ENCODE measurements at places on chromosomes 5 and 9.

GRCh38 chr5:178306430-178307225 is 74.0 kb upstream of the PHYKPL start:
- no peak for DNase-seq

DNA sequence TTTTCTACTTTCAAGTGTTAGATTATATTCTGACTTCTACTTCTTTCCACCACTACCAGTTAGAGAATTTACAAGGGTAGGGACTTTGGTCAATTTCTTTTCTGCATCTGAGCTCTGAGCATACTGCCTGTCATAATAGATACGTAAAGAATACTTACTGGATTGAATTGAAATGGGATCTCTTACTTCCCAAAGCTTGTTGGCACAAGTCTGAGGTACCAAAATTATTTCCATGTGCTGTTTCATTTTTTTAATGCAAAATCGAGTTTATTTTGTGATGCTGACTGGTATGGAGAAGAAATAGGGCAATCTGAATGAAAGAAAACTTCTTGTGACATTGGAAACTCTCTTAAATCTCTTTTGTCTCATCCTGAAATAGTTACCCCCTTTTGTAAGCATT is 428.9 kb downstream of the SPATA31D1 start:
- no peak for DNase-seq

DNA sequence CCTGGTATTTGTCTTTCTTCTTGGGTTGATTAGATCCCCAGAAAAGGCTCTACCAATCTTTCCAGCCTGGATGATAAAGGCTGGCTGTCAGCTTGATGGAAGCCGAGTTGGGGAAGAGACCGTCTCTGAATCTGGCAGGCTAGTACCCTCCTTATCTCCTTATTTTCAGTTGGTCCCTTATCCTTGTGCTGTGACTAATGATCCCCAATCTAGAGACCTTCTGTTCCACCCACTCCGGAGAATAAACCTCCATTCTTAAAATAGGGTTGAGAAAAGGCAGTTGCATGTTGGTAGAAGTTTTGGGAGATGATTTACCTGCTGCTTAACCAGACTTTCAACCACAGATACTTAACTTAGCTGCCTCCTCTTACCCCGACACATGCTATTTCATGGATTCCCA is 52.3 kb downstream of the PRKACG start:
- DNase-seq, result no peak

DNA sequence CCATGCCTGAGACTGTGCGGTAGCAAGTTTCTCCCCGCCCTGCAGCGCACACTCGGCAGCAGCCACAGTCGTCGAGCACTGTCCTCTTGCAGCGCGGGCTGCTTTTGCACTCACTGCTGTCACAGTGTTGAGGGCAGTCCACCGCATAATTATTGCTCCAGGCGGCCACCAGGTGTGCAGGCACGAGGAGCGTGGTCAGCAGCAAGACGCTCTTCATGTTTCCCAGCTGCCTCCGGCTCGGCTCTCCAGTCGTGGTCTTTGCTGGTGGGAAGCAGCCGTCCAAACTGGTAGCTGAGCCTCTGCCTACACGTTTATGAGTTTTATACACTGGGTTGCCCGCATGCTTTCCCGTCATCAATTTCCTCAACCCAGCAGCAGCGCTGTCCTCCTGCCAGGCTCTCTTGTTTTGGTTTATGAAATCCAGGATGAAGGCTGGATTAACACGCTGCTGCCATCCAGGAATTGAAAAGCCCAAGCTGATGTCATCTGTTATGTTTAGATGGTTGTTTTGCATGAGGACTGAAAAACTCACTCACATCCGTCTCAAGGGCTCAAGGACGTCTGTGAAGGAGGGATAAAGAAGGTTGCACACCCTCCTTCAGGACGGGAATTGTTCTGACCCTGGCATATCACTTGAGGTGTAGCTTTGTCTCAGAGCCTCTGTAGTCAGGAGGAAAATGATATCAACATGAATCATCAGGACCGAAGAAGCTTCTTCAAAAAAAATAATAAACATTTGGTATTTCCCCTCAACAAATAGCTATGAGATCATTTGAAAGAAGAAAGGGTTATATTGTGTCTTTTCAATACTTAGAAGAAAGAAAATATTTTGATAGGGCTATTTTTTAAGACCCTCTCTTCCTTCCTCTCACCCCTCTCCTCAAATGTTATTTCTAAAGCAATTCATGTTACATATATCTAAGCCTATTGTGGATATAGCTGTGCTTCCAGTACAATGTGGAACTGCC is at the start of gene ESM1:
TSS of gene ESM1 (minus strand) at position 293 of the 968 bp plus-strand sequence. CDS start at position 217, 76 bp downstream.
- DNase-seq, result no peak

GRCh38 chr9:30244877-30245276 is 2139.6 kb upstream of the ACO1 start:
- DNase-seq, result no peak

GRCh38 chr5:113067635-113068344 is 91.2 kb downstream of the DCP2 start:
- DNase-seq, result no peak

- no peak for DNase-seq
Observed at GRCh38 chr5:140018096-140018481, 25.0 kb downstream of the NRG2 start.

DNA sequence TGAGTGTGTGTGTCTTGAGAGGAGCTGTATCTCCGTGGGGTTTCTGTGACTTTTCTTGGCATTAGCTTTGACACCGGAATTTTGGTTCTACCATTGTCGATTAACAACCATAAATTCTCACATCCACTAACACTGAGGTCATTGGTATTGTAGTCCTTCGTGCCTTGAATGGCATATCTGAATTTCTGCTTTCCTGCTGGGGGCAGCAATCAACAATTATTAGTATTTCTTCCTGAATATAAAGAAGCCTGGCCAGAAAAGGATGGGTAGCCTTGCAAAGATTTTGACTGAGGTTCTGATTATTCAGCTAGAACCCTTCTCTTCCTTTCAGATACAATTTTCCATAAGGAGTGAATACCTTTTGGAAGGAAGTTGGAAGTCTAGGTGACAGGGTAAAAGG is 33.5 kb upstream of the SHOC1 start:
- no peak for DNase-seq

- no peak for DNase-seq
Observed at GRCh38 chr9:32716425-32716824, 66.9 kb upstream of the TMEM215 start.

- no peak for DNase-seq
Observed at GRCh38 chr5:89232139-89232603, 349.2 kb upstream of the MEF2C start.

- no peak for DNase-seq
Observed at GRCh38 chr9:19809422-19810269, 20.8 kb upstream of the SLC24A2 start.

DNA sequence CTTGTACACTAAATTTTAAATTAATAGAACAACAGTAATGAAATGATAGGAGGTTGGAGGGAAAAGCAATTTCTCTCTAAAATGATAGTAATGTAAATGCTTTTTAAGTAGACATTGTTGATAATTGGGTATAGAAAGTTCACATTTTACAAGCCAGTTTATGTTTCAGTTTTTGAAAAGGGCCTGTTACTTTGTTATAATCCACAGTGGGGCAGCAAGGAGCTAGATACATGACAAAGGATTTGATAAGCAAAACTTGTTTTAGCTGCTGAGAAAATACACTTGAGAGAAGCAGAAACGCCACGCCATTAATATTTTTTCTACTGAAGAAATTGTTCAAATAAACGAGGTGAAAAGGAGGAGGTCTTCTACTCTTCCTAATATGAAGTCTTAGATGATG is 30.2 kb downstream of the SREK1 start:
- no peak for DNase-seq

GRCh38 chr9:81579381-81579780 is 110.0 kb downstream of the TLE1 start:
- DNase-seq, result no peak

DNA sequence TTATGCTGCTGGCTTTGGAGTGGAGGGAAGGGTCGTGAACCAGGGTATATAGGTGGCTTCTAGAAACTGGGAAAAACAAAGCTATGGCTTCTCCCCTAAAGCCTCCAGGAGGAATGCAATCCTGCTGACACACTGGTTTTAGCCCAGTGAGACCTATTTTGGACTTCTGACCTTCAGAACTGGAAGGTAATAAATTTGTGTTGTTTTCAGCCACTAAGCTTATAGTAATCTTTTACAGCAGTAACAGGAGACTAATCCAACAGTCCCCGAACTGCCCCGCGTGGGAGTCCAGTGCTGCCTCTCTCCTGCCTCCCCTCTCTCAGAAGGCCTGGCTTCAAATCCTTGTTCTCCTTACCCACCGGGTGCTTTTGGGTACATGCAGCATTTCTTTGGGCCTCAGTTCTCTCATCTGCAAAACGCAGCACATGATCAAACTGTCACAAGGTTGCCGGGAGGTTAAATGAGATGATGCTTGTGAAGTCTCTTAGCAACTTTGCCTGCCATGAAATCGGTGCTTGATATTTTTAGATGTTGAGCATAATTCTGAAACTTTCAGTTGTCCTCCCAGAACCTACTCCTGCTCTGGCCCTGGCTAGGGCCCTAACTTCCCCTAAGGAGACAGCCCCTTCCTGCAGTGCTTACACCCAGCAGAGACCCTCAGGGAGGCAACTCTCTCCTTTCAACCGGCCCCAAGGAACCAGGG is 127.3 kb upstream of the BOD1 start:
- DNase-seq, result no peak

- DNase-seq, result no peak
Observed at GRCh38 chr9:70983723-70984295, 137.6 kb downstream of the TRPM3 start.

DNA sequence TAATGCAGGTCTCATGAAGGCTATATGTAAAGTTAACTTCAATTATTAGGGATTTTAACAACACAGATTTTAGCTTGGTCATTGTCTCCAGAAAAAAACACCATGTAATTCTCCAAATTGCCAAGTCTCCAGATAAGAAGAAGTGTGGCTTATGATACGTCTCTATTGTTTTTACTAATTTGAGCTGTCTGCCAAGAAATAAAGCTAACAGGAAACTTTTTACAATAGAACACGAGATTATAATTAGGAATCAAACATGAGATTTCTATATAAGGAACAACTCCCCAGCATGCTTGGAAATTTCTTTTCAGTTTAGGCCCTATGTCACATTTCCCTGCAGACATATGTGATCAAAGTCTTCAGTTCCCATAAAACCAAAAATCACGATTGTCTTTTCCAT is 142.7 kb downstream of the MCTP1 start:
- DNase-seq, result no peak

DNA sequence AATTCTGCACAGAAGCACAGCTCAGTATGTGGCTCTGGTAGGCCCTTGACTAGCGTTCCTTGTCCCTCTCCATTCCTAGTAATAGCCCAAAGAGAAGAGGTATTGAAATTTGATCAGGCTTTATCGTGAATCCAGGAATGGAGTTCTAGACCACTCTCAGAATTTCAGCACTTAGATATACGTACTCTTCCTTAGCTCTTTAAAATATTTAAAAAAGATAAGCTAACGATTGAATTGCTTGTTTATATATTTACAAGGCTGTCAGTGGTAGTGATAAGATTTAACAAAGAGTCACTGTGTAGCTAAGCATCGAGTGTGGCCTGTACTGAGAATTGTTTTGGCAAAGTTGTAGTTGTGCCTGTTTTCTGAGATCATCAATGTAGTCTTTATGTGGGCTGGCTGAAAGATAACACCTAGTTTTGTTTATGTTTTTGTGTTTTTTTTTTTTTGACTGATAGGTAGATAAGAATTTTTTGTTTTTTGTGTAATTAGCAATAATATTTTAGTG is 2.5 kb downstream of the KIAA1958 start:
- no peak for DNase-seq

- no peak for DNase-seq
Observed at GRCh38 chr9:107337676-107338590, 54.9 kb downstream of the RAD23B start.

GRCh38 chr9:108860354-108860753 is 1.7 kb upstream of the ACTL7A start:
- DNase-seq, result no peak

DNA sequence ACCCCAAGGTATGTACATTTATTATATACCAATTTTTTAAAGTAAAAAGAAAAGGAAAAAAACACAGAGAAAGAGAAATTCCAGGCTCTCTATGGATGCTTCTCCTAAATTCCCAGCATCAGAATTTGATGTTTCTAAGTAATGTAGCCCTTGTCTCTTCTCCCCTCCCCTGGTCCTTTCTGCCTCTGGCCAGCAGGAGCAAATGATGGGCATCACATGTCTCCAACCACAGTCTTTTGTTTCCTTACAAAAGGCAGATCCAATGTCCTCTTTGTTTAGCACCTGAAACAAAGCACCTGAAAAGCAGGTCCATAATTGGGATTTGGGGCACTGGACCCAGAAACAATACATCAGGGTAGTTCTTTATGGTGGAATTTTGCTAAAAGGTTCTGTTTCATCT is 50.4 kb upstream of the APC start:
- no peak for DNase-seq

DNA sequence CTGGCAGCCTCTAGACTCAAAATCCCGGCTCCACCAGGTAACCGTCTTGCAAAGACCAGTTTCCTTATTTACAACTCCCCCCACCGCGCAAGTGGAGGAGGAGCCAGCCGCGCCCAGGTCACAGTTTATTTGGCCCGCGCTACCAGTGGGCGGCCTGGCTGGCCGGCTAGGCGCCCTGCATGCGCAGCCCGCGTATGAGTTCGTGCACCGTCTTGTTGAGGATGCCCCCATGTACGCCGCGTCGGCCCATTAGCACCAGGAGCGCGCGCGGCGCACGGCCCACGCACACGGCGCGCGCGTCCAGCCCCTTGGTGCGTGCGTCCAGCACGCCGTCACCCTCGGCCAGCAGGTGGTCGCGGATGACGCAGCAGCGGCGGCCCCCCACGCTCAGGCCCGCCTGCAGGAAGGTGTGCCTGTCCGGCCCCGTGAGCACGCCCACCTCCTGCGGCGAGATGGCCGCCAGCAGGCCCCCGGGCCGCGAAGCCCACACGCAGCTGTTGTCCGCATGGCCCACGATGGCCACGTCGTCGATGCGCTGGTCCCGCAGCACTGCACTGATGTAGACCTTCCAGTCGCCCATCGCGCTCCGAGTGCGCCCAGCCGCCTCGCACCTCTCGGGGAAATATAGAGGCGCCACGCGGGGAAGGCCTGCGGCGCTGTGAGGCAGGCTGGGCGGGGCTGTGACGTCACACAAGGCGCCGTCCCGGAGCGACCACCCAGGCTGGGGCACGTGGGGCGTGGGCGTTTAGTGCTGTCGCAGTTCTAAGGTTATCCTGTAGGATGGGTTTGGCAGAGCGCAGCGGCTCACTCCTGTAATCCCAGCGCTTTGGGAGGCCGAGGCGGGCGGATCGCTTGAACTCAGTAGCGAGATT is at the start of gene PFN3:
TSS of gene PFN3 (minus strand) at position 665 of the 872 bp plus-strand sequence. CDS start at position 580, 85 bp downstream.
- no peak for DNase-seq

DNA sequence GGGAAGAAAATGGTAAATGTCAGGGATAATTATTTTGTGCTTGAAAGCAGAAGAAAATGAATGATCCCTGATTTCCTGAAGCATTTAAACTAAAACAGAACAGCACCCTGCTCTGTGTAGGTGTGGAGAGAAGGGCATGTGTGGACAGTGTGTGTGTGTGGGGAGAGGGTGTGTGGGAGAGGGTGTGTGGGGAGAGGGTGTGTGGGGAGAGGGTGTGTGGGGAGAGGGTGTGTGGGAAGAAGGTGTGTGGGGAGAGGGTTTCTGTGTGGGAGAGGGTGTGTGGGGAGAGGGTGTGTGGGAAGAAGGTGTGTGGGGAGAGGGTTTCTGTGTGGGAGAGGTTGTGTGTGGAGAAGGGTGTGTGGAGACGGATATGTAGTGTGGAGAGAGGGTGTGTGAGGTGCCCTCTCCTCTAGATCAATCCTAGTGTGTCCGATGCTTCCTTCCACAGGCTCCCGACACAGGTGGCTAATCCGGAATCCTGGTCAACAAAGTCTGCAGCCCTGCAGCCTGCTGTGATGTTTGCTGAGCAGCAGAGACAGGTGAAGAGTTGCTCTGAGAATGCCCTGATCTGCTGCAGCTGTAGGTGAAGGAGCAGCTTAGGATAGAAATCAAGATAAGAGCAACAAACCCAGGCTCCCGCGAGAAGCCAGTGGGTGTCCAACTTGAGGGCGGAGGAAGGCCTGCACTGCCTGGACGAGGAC is 15.5 kb downstream of the IRX4 start:
- no peak for DNase-seq
